H7 (cell line): ENCODE measurements at places on chromosomes 2 and 18.

DNA sequence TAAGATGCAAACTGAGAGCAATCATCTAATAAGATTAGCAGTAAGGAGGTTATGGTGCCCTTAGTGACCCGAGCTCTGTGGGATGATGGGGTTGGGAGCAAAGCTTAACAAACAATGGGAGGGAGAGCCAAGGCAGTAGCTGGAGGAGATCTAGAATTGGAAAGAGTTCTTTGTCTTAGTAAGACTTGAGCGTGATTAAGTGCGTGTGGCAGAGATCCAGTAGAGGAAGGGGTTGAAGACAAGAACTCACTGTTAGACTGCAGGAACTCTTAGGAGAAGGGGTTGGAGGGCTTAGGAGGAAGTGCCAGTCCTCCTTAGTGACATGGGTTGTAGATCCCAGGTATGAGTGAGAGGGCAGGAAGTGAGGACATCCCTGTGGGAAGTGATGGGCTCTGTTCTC is 184.7 kb downstream of the GFPT1 start:
- DNase-seq = no peak

- DNase-seq = peak; percentile 36
These were observed 18.8 kb upstream of the BOK start for GRCh38 chr2:241539616-241540374.

GRCh38 chr18:65754121-65754520 is 3.3 kb downstream of the CDH7 start:
- DNase-seq = peak; percentile 12

DNA sequence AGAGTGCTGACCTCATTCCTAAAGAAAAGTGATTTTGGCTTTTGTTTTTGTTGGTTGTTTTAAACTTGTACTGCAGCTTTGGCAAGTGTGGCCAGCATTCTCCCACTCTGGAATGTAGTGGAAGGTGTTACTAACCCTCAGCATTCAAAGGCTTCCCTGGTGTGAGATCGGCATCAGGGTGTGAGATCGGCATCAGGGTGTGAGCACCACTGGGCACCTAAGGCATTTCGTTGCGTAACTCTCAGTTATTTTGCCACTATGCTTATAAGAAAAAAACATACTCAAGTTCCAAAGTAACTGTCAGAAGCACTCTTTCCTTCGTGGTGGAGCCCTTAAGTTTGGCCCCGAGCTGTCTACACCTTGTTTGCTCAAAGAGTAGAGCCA is 1.7 kb downstream of the CYBRD1 start:
- no peak for DNase-seq

DNA sequence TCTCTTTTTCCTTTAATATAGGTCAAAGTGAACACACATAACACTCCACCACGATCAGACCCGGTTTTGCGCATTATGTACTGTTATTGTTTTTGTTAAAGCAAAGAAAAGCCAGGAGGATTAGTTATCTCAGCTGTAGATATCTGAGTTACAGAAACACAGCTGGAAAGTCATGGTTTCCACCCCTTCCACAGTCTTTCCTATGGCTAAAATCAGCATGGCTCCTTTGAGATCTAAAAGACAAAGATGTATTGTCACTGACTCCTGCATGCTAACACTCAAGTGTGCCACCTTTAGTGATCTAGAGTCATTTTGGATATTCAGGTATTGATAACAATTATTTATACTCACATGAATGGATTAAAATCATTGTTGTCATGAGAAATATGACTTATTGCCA is 260.0 kb downstream of the FIGN start:
- no peak for DNase-seq

DNA sequence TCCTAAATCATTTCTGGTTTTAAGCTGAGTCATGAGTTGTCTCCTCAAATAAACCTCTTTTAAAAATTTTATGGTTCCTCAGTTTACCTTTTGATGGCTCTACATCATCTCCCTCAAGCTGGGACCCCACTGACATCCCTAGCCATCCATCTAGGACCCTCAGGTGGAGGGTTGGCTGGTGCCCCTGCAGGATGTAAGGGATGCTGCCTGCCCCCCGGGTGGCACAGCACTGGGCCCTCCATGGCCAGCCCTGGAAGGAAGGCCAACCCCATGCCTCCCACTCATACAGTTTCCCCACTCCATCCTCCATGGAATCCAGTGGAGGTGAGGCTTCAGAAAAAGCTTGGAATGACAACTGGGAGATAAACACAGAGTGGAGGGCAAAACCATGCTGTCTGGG is 17.2 kb upstream of the GPC1 start:
- no peak for DNase-seq

- DNase-seq = peak; percentile 9
These were observed 423.4 kb downstream of the RND3 start for GRCh38 chr2:150063931-150064548.

GRCh38 chr2:86280191-86280667 is 57.2 kb downstream of the REEP1 start:
- DNase-seq = no peak

DNA sequence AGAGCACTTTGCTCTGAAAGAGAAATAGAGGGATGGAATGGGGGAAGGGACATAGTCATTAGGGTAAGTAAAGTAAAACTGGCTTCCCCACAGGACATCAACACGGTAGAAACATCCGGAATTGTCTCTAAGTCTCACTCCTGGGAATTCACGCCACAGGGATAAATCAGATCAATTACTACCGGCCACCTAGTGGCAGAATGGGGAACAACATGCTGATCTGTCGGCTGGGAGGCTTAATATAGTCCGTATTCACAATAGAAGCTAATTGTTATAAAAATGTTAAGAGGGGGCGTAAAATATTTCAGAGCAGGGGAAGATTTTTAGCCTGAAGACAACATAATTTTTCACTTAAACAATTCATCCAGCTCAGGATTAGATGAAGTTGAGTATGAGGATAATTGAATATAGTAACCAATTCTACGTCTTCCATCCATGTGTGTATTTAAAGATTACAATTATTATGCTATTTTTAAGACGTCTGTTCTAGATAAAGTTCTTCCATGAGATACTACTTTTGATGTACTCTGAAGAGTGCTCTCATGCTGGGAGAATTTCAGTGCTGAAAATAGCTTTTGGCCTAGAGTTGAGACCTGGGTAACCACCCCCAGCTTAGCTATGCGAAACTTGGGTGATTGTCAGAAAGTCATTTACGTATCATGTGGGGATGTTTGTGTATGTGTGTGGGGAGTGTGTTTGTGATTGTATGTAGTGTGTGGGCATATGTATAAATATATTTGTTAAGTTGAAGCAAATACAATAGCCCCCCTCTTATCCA is 65.7 kb downstream of the LRRTM1 start:
- peak; percentile 15 for DNase-seq

DNA sequence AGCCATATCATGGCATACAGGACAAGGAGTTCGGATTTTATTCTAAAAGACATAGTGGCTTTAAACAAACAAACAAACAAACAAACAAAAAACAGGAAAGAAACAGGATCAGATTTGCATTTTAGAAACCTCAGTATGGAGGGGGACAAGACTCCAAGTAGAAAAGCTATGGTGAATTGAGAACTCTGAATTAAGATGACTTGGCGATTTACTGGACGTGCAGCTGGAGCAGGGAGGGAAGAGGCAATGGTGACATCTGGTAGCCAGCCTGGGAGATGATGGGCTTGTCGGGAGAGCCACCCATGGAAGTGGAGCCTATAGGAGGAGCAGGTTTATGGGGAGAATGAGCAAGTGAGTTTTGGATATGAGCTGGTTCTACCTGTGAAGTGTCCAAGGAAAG is 13.2 kb downstream of the CPLX4 start:
- no peak for DNase-seq

DNA sequence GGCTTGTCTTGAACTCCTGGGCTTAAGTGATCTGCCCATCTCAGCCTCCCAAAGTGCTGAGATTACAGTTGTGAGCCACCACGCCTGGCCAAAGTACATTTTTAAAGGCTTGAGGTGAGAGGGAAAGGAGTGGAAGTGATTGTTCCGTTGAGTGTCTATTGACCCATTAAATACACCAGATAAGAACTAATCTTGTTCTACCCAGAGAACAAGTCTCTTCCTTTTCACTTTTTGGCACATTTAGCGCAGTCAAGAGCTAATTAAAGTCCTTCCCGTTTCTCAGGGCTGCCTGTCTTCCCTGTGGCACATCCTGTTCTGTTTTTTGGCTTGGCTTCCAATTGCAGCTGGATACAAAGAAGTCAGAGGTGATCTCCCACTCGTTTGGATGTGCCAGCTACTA is 172.3 kb downstream of the ALPK2 start:
- no peak for DNase-seq

DNA sequence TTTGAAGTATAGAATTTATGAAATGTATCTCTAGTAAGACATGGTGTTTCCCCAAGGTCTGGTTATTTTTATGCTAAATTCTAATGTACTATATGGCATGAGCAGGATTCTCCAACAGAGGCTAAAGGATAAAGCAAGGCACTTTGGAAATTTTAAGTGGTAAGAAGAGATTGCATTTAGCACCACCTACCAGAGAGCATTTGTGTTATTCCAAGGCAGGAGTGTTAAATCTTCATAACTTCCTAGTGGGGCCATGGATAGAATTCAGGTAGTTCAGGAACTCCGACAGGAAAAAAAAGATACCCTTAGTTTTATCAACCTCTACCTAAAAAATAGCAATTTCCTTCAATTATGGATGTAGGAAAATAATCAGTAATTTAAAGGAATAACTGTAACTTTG is 497.4 kb upstream of the CRIM1 start:
- DNase-seq = no peak

DNA sequence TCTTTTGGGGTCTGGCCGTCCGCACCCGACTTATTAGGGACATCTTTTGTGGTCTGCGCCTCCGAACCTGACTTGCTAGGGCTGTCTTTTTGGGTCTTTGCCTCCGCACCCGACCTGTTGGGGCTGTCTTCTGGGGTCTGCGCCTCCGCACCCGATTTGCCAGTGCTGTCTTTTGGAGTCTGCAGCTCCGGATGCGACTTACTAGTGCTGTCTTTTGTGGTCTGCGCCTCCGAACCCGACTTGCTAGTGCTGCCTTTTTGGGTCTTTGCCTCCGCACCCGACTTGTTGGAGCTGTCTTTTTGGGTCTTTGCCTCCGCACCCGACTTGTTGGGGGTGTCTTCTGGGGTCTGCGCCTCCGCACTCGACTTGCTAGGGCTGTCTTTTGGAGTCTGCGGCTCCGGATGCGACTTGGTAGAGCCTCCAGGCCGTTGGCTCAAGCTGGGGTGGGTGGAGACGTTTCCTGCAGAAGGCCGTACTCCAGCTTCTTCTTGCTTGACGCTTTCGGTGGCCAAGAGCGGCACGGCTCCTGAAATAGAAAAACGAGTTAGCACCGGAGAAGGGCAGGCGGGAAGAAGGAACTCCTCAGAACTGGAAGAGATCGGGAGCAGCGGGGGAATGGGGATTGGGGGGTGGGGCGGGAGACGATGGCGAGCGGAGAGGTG is 498 bp downstream of the TGOLN2 start:
- DNase-seq = no peak

DNA sequence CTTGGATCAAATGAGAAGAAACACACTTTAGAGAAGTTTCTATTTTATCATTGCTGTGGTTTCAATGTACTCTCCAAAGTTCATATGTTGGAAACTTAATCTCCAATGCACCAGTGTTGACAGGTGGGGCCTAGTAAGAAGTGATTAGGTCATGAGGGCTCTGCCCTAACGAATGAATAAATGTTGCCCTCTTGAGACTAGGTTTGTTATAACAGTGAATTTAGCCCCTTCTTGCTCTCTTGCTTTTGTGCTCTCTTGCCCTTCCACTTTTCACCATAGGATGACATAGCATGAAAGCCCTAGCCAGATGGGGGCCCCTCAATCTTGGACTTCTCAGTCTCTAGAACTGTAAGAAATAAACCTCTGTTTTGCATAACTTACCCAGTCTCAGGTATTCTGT is 664.8 kb downstream of the DCC start:
- DNase-seq = peak; percentile 1

DNA sequence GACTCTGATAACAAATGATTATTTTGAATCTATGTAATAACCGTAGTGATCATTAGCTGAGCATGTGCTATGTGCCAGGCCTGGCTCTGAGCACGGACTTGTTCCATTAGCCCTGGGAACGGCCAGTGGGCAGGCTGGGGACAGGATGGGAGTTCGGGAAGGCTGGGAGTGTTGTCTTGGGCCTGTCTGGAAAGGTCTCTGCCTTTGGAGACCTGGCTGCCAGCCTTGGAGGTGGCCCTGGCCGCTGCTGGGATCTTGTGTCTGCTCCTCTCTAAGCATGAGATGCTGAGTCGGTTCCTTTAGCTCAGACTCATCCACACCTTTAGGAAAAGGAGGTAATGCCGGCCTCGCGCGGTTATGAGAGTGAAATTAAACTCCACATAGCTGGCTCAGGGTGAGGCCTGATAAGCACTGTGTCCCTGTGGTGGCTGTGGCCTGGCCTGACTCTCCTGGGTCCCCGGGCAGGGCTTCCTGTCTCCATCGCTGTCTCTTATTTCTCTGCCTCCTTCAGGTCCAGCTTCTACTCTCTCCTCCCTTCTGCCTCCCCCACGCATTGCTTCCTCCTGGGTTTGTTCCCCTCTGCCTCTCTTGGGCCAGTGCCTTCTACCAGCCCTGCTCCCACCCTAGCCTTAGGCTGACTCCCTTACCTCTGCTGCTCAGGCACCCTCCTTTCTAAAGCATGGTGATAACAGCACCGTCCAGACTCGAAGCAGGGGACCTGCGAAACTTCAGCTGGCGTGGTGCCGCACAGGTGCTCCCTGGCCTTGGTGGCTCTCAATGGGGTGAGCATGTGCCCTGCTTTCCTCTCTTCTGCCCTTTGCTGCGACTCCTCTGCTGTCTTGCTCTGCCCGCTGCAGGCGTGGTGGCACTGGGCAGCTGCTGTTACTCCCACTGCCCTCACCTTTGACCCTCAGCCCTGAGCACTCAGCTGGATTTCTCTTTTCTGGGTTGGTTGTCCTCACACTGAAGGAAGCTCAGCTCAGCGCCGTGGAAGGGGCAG is 41.8 kb downstream of the NCK2 start:
- DNase-seq = no peak

DNA sequence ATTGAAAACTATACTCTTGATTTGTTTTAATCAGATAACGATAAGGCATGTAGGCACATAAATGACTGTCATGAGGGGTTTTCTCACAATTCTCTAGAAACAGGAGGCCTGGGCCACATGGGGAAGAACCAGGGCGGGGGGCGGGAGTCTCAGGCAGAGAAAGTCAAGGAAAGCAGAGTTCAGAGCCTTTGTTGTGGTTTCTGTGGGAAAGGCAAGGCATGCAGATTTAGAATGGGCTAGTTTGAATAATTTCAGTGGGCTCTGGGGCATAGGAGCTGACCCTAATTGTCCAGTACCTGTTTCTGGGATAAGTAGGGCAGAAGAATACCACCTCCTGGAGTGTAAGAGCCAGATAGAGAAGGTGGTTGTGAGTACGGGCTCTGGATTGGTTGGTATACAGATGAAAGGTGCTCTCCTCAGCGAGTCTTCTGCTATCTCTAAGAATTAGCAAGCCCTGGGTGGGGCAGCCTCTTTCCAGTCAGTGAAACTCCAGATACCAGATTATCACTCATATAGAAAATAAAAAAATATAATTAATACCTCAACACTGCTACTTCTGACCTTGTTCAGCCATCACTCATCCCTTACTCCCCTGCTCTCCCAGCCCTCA is 41.5 kb upstream of the CYRIA start:
- no peak for DNase-seq

- DNase-seq = no peak
These were observed 140.4 kb upstream of the CAPN13 start for GRCh38 chr2:30947686-30948085.

GRCh38 chr2:149002891-149003740 is 35.4 kb upstream of the LYPD6B start:
- no peak for DNase-seq

- no peak for DNase-seq
These were observed 70.7 kb upstream of the BCL2L11 start for GRCh38 chr2:111049792-111050640.
